ENCODE measurements at places on chromosomes 16 and 17. TPM values are rescaled to one million over a fixed set of nuclear protein-coding genes. Genes with fewer than 3 reads are reported as not detected.

Gene CRYBA1
- total RNA-seq = not detected

Gene NPIPA5
- total RNA-seq = 1.9 TPM

Gene SNN
- 18.1 TPM for total RNA-seq

Gene CDH13
- not detected for total RNA-seq

Gene PDPR
- 12.9 TPM for total RNA-seq

Gene SLC5A10
- 0.26 TPM for total RNA-seq

Gene HOXB9
- 7.9 TPM for total RNA-seq

Gene NOG
- total RNA-seq = 0.78 TPM

Gene TMEM114
- not detected for total RNA-seq

Gene TMED6
- total RNA-seq = not detected

Gene TMC6
- total RNA-seq = 14.3 TPM

Gene ACSM2A
- total RNA-seq = not detected

Gene GRB7
- total RNA-seq = 4.8 TPM

Gene CDC42EP4
- total RNA-seq = 69.1 TPM

Gene SNAI3
- total RNA-seq = 0.23 TPM

Gene DNASE1L2
- total RNA-seq = 0.95 TPM

Gene KATNB1
- total RNA-seq = 19.7 TPM

Gene CLEC19A
- 0.32 TPM for total RNA-seq

Gene ERBB2
- 28.9 TPM for total RNA-seq

Gene SLC16A6
- 0.65 TPM for total RNA-seq

Gene ATMIN
- 30.2 TPM for total RNA-seq

Gene MYH8
- total RNA-seq = not detected

Gene YBX2
- total RNA-seq = 0.56 TPM

Gene GCGR
- 0.51 TPM for total RNA-seq

Gene SLC26A11
- 10.8 TPM for total RNA-seq

Gene PPP1R27
- 0.39 TPM for total RNA-seq
